ENCODE measurements at places on chromosomes 2 and 18.

GRCh38 chr2:160293391-160294091 lies 93.5 kb upstream of the ITGB6 start:
- DNase-seq, result no peak

DNA sequence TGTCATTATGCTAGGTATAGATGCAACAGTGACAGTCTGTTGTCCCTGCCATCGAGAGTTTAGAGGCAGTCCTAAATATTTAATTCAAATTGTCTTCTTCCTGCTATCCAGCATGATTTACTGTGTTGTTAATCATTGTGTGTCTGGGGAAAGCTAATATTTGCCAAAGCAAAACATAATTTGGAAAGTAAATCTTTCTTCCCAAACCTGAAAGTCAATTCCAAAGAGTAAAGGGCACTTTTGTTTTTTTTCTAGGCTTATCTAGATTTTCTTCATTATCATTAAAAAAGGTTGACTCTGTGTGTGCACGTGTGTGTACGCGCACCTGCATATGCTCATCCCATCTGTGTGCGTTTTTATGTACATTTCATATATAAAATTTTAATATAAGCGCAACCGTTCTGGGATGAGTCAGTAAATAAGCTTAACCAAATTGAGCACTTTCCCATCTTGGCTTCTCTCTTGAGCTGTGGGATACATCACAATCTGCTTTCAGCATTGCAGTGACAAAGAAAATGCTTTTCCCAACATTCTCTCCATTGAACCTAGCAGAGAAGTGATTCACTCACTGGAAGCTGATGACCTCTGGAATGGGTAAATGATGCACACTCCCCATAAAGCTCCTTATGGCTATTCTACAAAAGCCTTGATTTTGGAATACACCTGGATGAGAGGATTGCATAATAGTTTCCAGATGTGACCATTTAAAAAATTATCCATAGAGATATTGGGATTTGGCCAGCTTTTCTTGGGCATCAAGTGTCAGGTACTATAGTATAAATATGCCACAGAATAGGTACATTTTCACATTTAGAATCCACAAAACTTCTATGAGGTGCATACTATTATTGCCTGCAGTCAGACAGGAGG lies 488.4 kb downstream of the ADCYAP1 start:
- DNase-seq, result no peak

GRCh38 chr2:12618576-12618975 lies 98.2 kb upstream of the TRIB2 start:
- no peak for DNase-seq

DNA sequence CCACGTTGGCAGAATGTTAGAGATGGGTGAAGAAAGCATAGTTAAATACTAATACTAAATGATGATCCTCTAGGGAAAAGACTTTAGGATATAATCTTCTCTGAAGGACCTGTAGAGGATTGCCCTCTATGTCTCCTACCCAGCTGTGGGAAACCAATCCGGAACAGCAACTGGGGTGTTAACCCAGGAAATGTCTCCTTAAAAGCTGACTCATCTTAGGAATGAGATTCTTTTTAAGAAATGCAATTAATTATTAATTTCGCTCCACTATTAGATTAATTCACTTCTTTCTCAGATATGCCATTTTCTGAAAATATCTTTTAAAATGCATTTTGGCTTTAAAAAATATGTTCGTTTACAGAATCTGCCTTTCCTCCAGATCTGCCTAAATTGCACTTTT lies 7.4 kb downstream of the SCN3A start:
- DNase-seq, result no peak

DNA sequence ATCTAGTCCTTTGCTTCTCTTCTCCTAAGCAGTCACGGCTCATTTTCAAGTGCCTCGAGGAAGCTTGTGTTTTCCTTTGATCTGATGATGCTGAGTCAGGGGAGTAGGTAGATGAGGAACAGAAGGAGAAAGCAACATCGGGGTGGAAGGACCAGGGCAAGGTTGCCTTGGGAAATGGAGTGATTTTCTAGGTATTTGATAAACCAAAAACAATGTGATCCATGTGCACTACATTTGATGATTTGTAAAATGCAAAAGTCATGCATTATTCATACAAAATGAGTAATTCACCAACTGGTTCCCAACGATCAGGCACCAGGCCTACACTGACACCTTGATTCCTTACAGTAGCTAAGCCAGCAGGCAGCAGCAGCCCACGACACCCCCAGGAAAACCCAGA lies 205.3 kb downstream of the ANAPC1 start:
- DNase-seq, result no peak

GRCh38 chr2:27123302-27124150 lies at the start of gene ABHD1:
ABHD1 (plus strand) TSS chr2:27123815; CDS start chr2:27123949, 134 bp downstream.
- peak; percentile 42 for DNase-seq

GRCh38 chr2:45269149-45269793 lies 260.0 kb upstream of the SIX2 start:
- DNase-seq, result no peak

- no peak for DNase-seq
These were observed 8.2 kb downstream of the CTDP1 start for GRCh38 chr18:79687806-79688205.

DNA sequence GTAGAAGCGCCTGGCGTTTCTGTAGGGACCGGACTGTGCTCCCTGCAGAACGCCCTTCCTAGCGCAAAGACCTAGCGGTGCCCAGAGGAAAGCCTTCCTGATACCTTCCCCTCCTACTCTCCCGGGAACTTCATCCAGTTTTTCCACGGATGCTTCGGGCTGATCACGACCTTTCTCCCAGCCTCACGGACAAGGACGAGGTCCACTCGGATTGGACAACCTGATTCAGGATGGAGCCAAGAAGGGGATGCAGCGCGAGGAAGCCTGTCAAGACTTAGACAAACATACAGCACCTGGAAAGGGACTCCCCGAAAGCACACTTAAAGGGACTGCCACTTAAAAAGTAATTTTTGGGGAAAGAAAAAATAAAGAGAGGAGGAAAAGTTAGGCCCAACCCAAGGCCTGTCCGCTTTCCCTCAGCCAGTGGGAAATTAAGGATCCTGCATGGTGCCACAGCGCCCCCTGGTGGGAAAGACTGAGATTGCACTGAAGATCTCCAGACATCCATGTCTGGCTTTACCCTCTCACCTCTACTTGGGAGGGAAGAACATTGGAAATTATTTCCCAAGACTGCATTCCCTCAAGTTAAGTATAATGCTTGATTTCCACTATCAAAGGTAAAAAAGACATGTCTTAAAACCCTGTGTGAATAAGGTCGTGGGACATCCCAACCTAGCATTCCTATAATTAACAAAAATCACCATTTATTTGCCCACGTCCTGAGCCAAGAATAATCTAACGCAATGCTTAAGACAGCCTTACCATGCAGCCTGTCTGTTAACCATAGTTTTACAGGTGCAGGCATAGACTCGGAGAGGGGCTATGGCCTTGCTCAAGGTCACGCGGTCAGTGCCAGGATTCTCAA lies 13.4 kb upstream of the COPS8 start:
- peak; percentile 41 for DNase-seq

DNA sequence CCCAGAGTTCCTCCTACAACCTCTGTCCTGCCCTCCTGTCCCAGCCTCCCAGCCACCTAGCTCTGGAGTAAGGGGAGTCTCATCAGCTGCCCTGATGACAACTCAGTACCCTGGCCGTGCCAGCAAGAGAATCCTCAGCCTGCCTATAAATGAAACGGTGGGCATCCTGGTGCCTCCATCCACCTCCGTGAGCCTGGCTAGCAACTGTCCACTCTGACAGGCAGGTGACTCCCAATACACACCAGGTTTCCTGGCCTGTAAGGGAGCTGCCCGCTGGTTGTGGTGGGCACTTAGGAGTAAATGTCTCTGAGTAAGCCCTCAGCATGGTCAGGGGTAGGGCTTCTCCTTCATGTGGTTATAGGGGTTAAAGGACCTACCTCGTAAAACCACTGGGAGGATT lies 81.5 kb downstream of the XDH start:
- no peak for DNase-seq

- DNase-seq, result no peak
These were observed 42.6 kb upstream of the ASXL2 start for GRCh38 chr2:25920786-25921415.

- DNase-seq, result no peak
These were observed 5.3 kb downstream of the TWIST2 start for GRCh38 chr2:238853218-238853617.

- no peak for DNase-seq
These were observed 15.4 kb upstream of the FOSL2 start for GRCh38 chr2:28377195-28377816.

- no peak for DNase-seq
These were observed 1.2 kb downstream of the ANKRD53 start for GRCh38 chr2:70979626-70980025.
